ENCODE measurements at places on chromosomes 4 and X.
A peak's percentile ranks its signal among the peaks of the same experiment; 100 is the strongest.

- no peak for DNase-seq
Observed at GRCh38 chr4:54587107-54587891, 70.5 kb upstream of the KIT start.

- no peak for DNase-seq
Observed at GRCh38 chr4:37993806-37994205, 33.6 kb downstream of the PTTG2 start.

DNA sequence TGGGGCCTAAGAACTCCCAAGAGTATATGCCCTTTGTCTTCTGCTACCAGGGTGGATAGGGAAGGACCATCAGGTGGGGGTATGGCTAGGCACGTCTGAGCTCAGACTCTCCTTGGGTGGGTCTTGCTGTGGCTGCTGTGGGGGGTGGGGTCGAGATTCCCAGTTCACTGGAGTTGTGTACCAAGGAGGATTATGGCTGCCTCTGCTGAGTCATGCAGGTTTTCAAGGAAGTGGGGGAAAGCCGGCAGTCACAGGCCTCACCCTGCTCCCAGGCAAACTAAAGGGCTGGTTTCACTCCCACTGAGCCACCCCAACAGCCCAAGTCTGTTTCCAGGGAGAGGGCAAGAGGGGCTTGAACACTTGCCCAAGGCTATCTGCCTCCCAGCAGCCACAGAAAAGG, 249.7 kb downstream of the NR3C2 start:
- DNase-seq, result no peak

DNA sequence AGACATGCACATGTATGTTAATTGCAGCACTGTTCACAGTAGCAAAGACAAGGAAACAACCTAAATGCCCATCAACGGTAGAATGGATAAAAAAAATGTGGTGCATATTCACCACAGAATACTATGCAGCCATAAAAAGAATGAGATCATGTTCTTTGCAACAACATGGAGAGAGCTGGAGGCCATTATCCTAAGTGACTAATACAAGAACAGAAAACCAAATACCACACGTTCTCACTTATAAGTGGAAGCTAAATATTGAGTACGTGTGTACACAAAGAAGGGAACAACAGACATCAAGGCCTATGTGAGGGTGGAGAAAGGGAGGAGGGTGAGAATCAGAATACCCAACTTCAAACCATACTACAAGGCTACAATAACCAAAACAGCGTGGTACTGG, 17.4 kb upstream of the LNX1 start:
- no peak for DNase-seq

DNA sequence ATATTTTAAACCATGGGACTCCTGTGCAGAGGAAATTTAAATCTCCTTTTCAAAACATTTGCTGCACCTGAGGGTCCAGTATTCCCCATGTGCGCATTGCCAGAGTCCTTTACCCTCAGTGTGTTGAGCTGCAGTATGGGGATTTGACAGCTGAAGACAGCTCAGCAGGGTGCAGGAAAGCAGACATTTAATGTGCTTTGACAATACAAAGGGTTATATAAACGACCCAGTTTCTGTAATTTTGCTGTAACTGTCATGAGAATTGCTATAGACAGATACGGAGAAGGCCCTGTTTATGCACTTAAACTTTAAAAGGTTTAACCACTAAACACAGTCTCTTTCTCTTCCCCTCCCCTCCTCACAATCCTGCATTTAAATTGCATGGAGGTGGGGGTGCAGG, 393.4 kb downstream of the MID1IP1 start:
- no peak for DNase-seq

DNA sequence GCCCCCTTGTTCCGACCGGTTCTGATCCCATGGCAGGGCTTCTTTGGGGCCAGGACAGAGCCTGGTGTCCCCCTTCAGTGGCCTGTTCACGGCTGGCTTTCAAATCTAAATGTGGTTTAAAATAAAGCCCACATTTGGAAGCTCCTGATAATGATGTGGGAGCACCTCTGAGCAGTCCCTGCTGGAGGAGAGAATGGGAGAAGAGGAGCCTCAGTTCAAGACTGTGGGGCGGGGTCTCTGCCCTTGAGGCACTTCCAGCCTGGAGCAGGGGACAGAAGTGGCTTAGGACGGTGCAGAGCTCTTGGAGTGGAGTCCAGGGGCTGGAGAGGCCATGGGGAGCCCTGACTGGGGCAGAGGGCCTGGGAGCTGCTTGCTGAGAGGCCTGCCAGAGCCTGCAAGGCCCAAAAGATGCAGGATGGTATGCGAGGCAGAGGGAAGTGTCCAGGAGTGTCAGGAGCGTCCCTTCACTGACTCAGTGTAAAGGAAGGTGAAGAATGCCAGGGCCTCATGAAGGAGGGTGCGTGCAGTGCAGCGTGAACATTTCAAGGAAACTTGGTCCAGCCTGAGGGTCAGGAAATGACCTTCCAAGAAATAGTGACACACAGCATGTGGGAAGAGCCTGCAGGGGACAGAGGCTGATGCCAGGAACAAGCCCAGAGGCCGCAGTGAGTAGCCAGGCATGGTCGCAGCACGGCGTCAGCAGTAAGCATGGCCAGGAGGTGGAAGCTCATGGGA, 21.1 kb upstream of the TADA2B start:
- DNase-seq, result no peak

DNA sequence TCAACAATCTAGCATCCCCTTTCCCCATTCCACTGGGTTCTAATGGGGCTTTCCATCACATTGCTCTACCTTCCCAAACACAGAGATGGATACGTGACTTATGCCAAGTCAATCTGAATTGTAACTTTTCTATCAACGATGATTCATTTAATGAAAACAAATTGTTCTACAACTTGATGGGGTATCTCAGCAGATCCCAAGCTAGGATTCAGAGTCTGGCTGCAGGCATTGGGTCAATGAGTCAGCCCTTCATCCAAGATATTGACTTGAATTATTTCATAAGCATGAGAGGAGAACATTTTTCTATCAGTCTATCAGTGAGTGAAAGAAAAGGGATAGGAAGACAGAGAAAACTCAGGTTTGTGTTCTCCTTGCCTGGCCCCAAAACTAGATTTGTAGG, 15.0 kb upstream of the HPGDS start:
- DNase-seq, result no peak

DNA sequence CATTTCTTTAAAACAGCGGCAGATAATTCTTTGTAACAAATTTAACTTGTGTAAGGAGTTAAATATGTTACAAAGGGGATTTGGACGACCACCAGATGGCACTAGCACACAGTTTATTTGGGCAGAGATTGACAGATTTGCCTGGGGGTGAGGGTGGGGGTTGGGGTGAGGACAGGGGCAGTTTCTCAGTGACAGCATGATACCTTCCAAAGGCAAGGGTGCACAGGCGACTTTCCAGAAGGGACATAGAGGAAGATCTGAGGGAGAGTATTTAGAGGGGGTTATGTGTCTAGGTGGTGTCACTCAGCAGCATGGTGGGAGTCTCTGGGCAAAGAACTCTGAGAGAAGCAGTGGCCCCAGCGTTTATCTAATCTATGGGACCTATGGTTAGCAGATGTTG, 9.6 kb upstream of the TMA16 start:
- peak; percentile 45 for DNase-seq

DNA sequence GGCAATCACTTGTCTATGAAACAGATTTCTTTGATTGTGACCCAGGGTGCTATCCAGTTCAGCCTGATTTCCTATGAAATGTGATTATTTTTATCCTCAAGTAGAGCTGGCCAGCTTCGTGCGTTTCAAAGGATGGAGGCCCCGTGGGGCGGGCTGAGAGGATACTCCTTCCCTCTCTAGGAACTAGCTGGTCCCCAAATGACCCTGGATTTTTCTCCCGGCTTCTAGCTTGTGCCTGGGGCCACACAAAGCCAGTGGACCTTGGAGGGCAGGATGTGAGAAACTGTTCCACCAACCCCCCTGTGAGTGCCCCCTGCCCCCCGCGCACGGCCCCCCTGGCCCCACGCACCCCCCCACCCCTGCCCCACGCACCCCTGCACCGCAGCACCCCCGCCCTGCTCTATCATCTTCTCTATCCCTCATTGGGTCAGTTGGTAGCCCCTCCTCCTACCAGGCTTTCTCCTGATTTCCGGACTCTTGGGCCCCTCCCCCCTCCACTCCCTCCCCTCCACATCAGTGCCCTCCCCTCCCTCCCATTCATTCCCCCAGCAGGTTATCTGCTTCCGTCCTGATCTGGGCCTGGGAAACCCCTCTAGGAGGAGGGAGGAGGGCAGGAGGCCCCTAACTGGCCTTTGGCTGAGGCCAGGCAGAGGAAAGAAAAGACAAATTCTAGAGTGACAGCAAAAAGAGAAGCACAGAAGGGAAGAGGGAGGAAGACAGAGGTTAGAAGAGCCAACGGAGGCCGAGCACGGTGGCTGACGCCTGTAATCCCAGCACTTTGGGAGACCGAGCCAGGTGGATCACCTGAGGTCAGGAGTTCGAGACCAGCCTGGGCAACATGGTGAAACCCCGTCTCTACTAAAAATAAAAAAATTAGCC, 3.3 kb downstream of the XPNPEP2 start:
- no peak for DNase-seq

DNA sequence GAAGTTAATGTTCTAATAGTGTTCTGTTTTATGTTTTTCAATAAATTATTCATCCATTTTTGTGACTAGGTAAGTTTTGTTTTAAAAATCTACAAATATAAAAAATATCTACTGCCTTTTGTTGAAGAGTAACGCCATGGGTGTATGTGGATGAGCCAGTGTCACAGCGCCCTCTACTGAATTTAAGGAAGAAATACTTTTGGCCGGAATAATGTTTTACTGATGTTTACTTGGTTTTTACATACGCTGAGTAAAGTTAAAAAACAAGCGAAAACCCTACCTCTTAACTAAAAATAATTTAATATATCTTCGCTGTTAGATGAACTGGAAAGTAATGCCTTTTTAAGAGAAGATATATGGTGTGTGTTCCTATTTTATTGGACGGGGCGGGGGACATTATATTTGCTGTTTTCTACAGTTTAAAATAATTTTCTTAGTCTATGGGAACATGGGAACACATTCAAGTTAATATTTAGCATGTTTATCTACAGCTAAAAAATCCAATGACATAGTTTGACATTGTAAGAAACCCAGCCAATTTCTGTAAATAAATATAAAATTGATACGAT, 86.1 kb downstream of the CPE start:
- DNase-seq, result peak; percentile 39

- no peak for DNase-seq
Observed at GRCh38 chr4:83108101-83108861, 6.2 kb downstream of the PLAC8 start.

DNA sequence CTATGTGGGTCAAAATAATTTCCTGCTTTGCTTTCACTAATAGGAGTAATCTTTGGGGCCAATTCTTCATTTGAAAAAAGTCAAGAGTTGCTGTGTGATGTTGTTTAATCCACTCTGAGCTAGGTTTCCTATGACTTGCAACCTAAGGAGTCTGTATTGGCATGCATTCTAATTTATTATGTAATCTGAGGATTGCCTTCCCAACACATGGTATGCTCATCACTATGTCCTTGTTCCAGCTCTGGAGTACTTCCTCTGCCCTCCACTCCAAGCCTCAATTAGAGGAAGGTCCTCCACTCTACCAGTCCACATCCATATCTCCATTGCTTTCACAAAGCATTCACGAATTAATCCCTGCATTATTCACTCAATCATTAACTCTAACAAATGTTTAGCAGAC, 56.1 kb downstream of the PPP3CA start:
- DNase-seq, result no peak

GRCh38 chrX:137052643-137053235, 18.9 kb upstream of the GPR101 start:
- DNase-seq, result no peak

GRCh38 chr4:149211876-149212275, 603.8 kb downstream of the IQCM start:
- no peak for DNase-seq

GRCh38 chrX:71533516-71533850, 579 bp downstream of the OGT start:
- no peak for DNase-seq

GRCh38 chr4:8359193-8359592, 81.3 kb downstream of the ACOX3 start:
- DNase-seq, result no peak

DNA sequence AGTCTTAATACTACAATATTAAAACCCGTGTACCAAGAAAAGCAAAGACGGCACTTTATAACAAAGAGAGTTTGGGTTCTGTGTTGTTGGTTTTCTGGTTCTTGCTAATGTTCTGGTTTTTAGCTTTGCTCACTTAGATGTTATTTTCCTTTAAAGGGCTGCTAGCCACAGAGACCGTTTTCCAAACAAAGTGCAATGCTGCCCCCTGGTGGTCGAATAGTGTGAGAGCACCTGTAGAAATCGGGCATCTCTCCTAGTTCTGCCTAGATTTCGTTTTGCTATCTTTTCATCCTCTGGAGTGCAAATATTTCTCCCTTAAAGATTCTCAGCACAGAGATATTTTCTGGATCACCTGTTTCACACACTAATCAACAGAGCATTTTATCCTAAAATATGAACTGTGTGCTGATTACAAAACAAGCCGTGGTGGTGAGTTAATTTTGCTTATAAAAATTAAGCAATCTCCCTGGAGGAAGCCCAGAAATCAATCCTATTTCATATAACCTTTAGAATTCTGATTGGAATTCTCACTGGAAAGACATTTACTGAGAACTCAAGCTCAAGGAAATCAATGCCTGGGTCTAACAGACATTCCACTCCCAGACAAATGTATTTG, 334.5 kb upstream of the NOCT start:
- peak; percentile 84 for DNase-seq

- DNase-seq, result peak; percentile 54
Observed at GRCh38 chr4:106502106-106502699, 133.6 kb upstream of the GIMD1 start.

DNA sequence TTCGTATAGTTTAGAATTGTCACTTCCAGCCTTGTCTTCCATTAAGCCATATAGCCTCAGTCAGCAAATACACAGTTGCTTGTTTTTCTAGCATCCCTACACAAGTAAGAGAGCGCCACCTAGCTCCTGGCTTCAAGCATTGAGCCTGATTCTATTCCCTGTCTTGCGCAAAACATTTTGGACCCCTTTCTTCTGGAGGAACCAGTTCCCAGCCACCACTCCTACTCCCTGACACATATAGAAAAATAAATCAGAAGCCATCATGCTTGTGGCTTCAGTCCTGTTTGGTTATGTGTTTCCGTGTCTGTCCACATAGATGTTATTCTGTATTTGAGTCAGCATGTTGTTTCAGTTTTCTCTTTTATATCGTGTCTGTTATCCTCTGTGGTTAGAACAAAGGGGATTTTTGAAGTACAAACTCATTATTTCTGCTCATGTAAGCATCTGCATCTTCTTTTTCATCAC, 59.9 kb downstream of the GK start:
- peak; percentile 35 for DNase-seq

DNA sequence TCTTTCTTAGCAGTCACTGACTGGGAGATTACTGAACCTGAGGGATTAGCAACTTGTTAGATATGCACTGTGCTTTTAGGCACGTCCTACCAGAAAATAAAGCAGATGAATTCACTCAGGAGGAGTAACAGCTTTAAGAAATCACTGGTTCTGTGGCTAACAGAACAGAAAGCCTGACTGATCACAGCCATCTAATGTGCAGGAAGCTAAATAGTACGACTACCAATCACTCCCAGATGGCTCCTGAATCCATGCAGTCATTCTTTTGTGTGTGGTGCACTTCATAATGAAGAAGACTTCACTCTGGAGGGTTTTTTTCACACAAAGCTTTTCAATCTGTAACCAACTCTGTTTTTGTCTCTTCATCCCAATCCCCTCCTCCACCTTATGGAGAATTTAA, 305.3 kb upstream of the INTU start:
- DNase-seq, result no peak
